ENCODE measurements at places on chromosomes 2 and 18. TPM values are rescaled to one million over a fixed set of nuclear protein-coding genes. Genes with fewer than 3 reads are reported as not detected.

Gene PAIP2B
- polyA plus RNA-seq, result 2.2 TPM

Gene COL5A2
- 8.8 TPM for polyA plus RNA-seq

Gene ATL2
- polyA plus RNA-seq, result 59.4 TPM

Gene RAB31
- polyA plus RNA-seq, result 17.8 TPM

Gene INHBB
- 9.0 TPM for polyA plus RNA-seq

Gene SCG2
- 0.71 TPM for polyA plus RNA-seq

Gene LNPK
- polyA plus RNA-seq, result 9.1 TPM

Gene DYNC2LI1
- 26.4 TPM for polyA plus RNA-seq

Gene SULT1C2
- 4.3 TPM for polyA plus RNA-seq

Gene MBD2
- polyA plus RNA-seq, result 61.4 TPM

Gene SPATS2L
- polyA plus RNA-seq, result 58.3 TPM

Gene IL18RAP
- 3.0 TPM for polyA plus RNA-seq

Gene HOXD9
- 1.8 TPM for polyA plus RNA-seq

Gene FEV
- polyA plus RNA-seq, result 0.02 TPM

Gene NDC80
- polyA plus RNA-seq, result 9.9 TPM

Gene MAL
- 143 TPM for polyA plus RNA-seq

Gene SERPINB12
- 4.0 TPM for polyA plus RNA-seq
